ENCODE measurements at places on chromosomes 5 and 9. TPM values are rescaled to one million over a fixed set of nuclear protein-coding genes. Genes with fewer than 3 reads are reported as not detected.

Gene VCAN
- total RNA-seq = not detected

DNA sequence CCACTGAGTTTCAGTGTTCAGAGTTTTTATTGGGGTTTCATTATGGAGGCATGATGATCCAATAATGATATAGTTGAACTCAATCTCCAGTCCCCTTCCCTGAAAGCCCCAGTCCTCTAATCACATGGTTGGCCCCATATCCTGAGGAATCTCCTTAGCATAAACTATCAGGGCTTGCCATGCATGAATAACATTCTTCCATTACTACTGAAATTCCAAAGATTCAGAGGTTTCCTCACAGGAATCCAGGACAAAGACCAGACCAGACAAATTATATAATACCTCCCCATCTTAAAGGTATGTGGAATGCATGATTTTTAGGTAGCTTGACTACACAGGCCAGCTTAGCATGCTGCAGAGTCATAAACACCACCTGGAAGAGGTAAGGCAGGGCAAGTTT is 15.5 kb upstream of the LRRTM2 start:
- H3K27ac ChIP-seq = no peak overlapping the region
- H3K27me3 ChIP-seq = no peaks in the 10 kb centered on the region
- H3K4me1 ChIP-seq = no peaks in the 10 kb centered on the region
- peaks cover 38% of the 10 kb centered on the region for H3K36me3 ChIP-seq

GRCh38 chr9:129458663-129459546 is 162.0 kb downstream of the C9orf50 start:
- H3K27ac ChIP-seq = peak overlapping the region; percentile 86
- no peaks in the 10 kb centered on the region for H3K27me3 ChIP-seq
- H3K4me3 ChIP-seq = peak overlapping the region; percentile 52
- H3K4me1 ChIP-seq = peaks cover 37% of the 10 kb centered on the region
- DNase-seq = peak; percentile 50

- H3K27me3 ChIP-seq = peaks cover 2% of the 10 kb centered on the region
- H3K4me3 ChIP-seq = no peak overlapping the region
- H3K4me1 ChIP-seq = no peaks in the 10 kb centered on the region
- H3K27ac ChIP-seq = no peak overlapping the region
- no peaks in the 10 kb centered on the region for H3K36me3 ChIP-seq
These were observed 65.2 kb downstream of the TMEM167A start for GRCh38 chr5:83011985-83012384.

- H3K4me3 ChIP-seq = no peak overlapping the region
- no peaks in the 10 kb centered on the region for H3K27me3 ChIP-seq
- no peak for DNase-seq
- H3K27ac ChIP-seq = no peak overlapping the region
- no peaks in the 10 kb centered on the region for H3K36me3 ChIP-seq
These were observed 31.4 kb downstream of the C6 start for GRCh38 chr5:41181691-41182564.

GRCh38 chr5:38979535-38979934 is 94.7 kb downstream of the RICTOR start:
- H3K4me3 ChIP-seq = no peak overlapping the region
- H3K36me3 ChIP-seq = peaks cover 22% of the 10 kb centered on the region
- peaks cover 5% of the 10 kb centered on the region for H3K4me1 ChIP-seq
- no peaks in the 10 kb centered on the region for H3K27me3 ChIP-seq

DNA sequence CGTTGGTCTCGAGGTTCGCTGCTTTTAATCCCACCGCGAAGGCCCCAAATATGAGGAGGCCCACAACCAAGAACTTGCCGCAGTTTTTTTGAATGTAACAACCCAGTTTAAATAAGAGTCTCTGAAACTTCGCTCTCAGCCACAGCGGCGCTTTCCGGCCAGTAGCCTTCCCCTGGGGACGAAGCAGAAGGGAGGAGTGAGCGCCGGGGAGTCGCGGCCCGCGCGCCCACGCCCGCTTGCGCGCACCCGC is 10.4 kb downstream of the PTCH1 start:
- peak; percentile 49 for DNase-seq
- H3K27ac ChIP-seq = peak overlapping the region; percentile 72
- H3K36me3 ChIP-seq = peaks cover 2% of the 10 kb centered on the region
- peaks cover 36% of the 10 kb centered on the region for H3K27me3 ChIP-seq
- peaks cover 28% of the 10 kb centered on the region for H3K4me1 ChIP-seq

DNA sequence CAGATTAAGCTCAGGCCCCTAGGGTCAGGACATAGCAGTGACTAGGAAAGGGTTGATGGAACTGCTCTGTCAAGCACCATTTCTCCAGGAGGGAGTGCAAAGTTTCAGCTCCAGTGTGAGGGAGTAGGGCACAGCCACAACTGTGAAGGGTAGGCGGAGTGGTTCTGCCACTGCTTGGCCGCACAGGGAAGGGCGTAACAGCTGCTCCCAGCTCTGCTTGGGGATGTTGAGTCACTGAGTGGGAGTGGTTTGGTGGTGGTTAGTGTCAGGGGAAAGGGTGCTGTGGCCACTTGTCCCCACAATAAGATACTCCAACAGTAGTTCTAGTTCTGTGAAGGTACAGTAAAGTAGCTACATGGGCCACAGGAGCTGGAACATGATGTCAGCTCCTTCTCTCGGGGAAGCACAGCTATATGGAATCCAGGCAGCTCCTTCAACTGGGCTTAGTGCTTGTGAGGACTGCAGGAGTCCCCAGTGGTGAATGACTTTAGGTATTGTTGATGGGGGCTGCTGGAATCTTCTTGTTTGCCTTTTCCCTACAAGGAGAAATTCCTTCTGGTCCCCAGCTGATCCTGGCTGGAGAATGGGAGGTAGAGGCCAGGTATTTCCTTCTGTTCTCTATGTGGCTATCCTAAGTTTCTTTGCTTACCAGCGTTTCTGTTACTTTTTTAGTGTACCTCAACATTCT is 314.5 kb downstream of the SPATA31D1 start:
- H3K4me1 ChIP-seq = no peaks in the 10 kb centered on the region
- no peaks in the 10 kb centered on the region for H3K36me3 ChIP-seq
- no peak for DNase-seq

DNA sequence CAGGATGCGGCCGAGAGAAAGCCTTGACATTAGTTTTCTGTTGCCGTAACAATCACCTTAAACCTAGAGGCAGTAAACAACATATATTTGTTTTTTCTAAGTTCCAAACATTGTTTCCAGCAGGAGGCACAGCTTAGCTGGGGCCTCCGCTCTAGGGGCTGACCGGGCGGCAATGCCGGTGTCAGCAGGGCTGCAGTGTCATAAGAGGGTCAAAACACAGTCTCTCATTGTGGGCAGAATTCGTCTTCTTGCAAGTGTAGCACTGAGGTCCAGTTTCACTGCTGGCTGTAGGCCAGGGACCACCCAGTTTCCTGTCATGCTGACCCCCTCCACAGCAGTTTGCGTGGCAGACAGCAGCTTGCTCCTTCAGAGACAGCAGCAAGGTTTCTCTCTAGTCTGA is 186.2 kb downstream of the PJA2 start:
- no peak for DNase-seq
- no peak overlapping the region for H3K27ac ChIP-seq
- no peaks in the 10 kb centered on the region for H3K4me1 ChIP-seq
- H3K4me3 ChIP-seq = no peak overlapping the region
- no peaks in the 10 kb centered on the region for H3K27me3 ChIP-seq
- H3K36me3 ChIP-seq = no peaks in the 10 kb centered on the region

GRCh38 chr5:72604798-72605154 is 97.6 kb upstream of the ZNF366 start:
- H3K27ac ChIP-seq = no peak overlapping the region
- DNase-seq = no peak
- no peaks in the 10 kb centered on the region for H3K27me3 ChIP-seq
- no peak overlapping the region for H3K4me3 ChIP-seq
- H3K4me1 ChIP-seq = no peaks in the 10 kb centered on the region
- H3K36me3 ChIP-seq = no peaks in the 10 kb centered on the region

DNA sequence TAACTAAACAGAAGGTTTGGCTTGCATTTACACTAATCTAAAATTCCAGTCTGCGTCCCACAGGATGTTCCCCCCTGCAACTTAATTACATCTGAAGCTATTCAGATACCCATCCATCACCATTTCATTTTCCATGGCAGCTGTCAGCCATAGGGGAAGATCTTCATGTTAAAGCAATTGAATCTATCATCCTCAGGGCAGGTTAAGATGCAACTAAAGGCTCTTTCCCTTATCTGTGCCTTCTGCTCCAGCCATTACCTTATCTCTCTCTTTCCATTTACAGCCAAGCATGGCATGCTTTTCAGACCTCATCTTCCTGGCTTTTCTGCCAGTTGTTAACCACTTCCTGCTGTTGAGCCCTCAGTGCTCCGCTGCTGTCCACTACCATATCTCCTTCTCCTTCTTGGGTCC is 15.8 kb upstream of the HACD4 start:
- H3K4me3 ChIP-seq = no peak overlapping the region
- H3K4me1 ChIP-seq = peaks cover 7% of the 10 kb centered on the region
- H3K27ac ChIP-seq = no peak overlapping the region

DNA sequence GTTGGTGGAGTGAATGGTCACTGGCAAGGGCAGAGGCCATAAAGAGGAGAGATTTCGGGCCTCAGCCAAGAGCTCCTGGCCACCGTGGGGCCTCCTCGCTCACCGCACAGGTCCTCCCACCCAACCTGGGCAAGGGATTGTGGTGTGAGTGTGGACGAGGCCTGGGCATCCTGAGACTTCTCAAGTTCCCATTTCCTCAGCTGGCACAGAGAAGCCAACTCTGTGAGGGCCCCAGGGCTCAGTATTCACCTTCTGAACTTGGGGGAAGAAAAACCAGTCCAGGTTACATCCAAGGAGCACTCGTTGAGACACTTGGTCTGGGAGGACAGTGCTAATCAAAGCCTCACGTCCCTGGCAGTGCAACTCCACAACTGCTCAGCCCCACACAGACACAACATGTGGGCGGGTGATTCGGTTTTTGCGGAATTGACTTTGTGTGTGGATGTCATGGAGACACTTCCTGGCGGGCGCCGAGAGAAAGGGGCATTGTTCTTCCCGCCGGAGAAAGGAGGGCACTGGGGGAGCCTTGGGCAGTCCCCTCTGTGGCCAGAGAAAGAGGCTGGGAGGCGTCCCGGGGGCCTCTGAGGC is 28.5 kb upstream of the NKD2 start:
- no peak for DNase-seq
- no peak overlapping the region for H3K4me3 ChIP-seq
- peaks cover 5% of the 10 kb centered on the region for H3K36me3 ChIP-seq

All from activated CD8-positive, alpha-beta memory T cell treated with anti-CD3 and anti-CD28 coated beads, Interleukin-2, amount 10 ng/mL, durations not matched to agents 7 days and 5 days (primary cell).